ENCODE measurements at places on chromosomes 16 and 17.
A peak's percentile ranks its signal among the peaks of the same experiment; 100 is the strongest.

DNA sequence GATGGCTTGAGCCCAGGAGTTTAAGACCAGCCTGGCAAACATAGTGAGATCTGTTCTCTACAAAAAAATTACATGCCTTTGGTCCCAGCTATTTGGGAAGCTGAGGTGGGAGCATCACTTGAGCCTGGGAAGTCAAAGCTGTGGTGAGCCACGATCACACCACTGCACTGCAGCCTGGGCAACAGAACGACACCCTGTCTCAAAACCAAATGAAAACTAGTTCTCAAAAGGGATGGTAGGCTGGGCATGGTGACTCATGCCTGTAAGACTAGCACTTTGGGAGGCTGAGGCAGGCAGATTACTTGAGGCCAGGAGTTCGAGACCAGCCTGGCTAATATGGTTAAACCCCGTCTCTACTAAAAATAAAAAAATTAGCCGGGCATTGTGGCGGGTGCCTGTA lies 31.1 kb downstream of the PPM1D start:
- no peak for DNase-seq

DNA sequence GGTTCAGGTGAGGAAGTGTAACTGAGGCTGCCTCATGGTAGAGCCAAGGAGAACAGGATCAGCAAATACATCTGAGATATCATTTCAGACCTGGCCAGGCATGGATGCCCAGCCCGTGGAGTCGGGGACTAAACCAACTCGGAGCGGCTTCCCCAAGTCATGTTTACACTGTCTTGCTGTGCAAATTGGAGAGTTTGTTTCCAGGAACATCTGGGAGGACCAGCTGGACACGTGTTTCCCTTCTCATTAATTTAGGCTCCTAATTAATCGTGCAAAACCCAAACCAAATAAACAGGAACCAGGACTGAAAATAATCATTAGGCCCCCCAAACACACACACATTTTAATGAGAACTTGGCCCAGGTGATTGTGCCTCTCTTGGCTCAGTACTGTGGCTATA lies 70.9 kb upstream of the SALL1 start:
- DNase-seq = no peak

DNA sequence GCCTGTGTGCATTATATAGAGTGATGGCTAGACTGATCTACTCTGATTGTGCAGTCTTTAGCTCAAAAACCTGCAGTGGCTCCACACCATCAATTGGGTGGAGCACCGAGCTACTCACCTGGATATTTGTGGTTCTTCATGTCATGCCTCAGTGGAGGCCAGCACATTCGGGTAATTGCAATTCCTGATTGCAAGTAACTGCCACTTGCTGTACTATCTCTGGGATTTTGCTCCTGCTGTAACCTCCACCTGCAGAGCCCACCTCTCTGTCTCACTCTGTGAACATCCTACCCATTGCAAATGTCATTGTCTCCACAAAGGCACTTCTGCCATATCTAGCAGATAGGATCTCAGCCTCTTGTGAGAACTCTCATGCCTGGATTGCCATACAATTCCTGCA lies 1.7 kb upstream of the CCL1 start:
- DNase-seq = no peak

GRCh38 chr17:39118674-39119419 lies 32.6 kb downstream of the PLXDC1 start:
- DNase-seq = no peak

DNA sequence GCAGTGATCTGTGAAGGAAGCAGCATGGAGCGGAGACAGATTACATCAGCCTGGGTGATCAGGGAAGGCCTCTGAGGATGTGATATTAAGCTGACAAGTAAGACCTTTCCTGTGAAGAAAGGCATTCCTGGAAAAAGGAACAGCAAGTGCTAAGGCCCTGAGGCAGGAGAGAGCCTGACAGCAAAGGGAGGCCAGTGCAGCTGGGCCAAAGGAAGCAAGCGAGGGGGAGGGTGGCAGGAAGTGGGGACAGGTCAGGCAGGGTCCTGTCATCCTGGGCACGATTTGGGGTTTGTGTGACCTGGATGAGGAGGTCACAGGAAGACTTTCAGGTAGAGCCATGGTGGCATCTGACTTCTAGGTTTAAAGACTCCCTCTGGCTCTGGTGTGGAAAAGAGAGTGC lies 12.3 kb downstream of the CPNE2 start:
- DNase-seq = no peak

DNA sequence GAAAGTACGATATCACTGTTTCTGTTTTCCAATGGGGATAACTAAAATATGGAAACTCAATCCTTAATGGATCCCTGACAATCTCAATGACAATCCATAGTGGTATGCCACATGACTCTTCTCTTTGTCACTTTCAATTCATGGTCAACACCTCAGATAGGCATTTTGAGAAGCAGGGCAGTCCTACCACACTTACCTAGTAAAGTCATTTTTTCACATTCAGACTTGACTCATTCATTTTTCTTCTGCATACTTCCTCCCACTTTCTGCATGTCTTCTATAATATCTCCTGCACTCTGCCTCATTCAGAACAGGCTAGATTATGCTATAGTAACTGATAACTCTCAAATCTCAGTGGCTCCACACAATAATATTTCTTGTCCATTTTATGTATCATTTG lies 117.5 kb downstream of the FTO start:
- DNase-seq = no peak

DNA sequence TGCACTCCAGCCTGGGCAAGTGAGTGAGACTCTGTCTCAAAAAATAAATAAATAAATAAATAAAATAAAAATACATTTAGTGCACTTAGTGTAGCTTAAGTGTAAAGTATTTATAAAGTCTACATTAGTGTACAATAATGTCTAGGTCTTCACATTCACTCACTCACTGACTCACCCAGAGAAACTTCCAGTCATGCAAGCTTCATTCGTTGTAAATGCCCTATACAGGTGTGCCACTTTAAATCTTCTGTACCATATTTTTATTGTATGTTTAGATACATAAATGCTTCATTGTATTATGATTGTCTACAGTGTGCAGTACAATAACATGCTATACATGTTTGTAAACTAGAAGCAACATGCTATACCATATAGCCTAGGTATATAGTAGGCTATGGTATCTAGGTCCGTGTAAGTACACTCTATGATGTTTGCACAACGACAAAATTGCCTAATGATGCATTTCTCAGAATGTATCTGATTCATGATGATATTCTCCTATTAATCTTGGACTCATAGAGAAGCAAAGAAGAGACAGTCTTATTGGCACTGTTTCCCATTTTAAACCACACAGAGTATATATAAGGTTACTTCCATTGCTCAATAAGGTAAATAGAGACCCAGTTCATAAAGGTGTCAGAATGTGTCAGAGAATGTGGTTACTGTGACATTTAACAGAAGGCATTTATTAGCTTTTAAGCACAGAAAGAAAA lies 1314.9 kb downstream of the CDH11 start:
- DNase-seq = no peak

GRCh38 chr17:41464682-41465081 lies 2.5 kb downstream of the KRT32 start:
- no peak for DNase-seq

- DNase-seq = no peak
Observed at GRCh38 chr17:51598824-51599223, 338.5 kb downstream of the UTP18 start.

GRCh38 chr17:78722246-78722761 lies 59.8 kb downstream of the CYTH1 start:
- DNase-seq = no peak

GRCh38 chr16:19595043-19595767 lies 39.7 kb downstream of the VPS35L start:
- no peak for DNase-seq

- DNase-seq = no peak
Observed at GRCh38 chr16:53792161-53792951, 88.4 kb downstream of the FTO start.

GRCh38 chr16:60404401-60404800 lies 1631.8 kb downstream of the CDH8 start:
- no peak for DNase-seq

DNA sequence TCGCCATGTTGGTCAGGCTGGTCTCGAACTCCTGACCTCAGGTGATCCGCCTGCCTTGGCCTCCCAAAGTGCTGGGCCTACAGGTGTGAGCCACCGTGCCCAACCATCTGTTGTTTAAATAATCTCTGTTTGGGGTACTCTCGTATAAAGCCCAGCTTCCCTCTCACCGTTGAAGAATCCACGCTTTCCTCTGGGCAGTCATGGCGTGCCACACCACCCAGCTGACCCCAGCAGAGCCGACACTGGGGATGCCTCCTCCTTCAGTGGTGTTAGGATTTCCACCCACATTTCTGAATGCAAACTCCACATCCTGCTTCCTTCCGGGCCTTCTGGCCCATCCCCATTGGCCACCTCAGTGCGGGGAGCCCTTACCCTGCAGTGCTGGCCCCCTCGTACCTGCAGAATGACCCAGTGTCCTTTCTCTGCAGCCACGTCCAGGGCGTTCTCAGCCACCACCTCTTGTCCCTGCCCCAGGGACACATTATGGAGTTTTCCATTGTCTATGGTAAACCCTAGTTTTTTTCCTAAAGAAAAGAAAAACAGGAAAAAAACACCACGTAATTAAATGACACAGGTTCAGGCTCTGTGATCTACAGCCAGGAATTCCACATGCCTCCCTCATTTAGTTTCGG lies 60.4 kb downstream of the PGS1 start:
- no peak for DNase-seq

DNA sequence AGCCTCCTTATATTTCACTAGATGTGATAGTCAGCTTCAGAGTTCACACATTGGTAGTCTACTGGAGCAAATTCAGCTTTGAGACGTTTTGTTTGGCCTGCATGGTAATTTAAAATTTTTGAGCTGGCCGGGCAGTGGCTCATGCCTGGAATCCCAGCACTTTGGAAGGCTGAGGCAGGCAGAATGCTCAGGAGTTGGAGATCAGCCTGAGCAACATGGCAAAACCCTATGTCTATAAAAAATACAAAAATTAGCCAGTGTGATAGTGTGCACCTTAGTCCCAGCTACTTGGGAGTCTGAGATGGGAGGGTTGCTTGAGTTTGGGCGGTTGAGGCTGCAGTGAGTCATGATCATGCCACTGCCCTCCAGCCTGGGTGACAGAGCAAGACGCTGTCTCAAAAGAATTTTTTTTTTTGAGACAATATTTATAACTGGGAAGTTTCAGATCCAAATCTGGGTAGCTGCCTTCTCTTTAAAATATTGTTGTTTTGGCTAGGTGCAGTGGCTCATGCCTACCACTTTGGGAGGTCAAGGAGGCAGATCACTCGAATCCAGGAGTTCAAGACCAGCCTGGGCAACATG lies 4.8 kb upstream of the BLMH start:
- no peak for DNase-seq

- DNase-seq = no peak
Observed at GRCh38 chr16:78163772-78164670, 64.6 kb downstream of the WWOX start.

DNA sequence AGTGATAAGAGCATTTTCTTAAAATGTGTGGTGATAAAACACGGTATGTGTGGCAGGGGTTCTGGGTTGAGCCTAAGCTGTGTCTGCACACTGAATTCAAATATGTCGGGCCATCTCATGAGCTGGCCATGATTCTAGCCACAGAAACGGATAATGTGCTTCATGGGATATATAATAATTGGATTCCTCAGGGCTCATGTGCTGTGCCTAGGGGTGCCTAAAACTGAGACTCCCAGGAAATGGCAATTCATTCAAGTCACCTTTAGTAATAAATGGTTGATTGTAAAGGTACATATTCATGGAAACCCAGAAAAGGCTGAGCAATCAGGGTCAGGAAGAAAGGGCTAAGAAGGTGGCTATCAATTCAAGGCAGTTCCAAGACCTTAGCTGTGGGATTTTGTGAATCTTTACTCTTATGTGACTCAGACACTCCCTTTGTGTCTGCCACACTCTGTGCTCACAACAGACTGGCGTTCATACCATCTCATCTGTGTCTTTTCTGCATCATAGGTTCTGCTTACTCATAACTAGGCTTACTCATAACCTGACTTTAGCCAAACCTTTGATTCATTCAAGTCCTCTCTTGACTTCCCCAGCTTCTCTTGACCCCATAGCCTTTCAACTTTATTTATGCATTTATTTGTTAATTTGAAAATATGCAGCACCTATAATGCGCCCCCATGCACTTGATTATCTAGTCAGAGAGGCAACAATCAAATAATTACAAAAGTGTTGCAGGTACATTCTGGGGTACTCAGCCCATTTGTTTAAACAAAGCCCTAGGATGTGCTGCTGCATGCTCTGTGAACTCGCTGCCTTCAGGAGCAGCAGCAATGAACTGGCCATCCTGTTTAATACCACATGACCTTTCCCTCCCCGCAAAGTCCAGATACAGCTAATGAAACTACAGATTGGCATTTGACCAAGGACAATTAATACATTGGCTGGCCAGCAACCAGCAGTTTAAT lies 28.4 kb upstream of the MED13 start:
- no peak for DNase-seq

GRCh38 chr16:66562986-66563385 lies 3.3 kb upstream of the CMTM1 start:
- DNase-seq = no peak

- no peak for DNase-seq
Observed at GRCh38 chr16:85165781-85166180, 53.5 kb upstream of the CIBAR2 start.

- no peak for DNase-seq
Observed at GRCh38 chr17:78745407-78746088, 36.5 kb downstream of the CYTH1 start.

GRCh38 chr16:29986931-29987330 lies 8.5 kb downstream of the HIRIP3 start:
- DNase-seq = no peak

- DNase-seq = no peak
Observed at GRCh38 chr17:2191227-2191626, 112.4 kb downstream of the SMG6 start.

DNA sequence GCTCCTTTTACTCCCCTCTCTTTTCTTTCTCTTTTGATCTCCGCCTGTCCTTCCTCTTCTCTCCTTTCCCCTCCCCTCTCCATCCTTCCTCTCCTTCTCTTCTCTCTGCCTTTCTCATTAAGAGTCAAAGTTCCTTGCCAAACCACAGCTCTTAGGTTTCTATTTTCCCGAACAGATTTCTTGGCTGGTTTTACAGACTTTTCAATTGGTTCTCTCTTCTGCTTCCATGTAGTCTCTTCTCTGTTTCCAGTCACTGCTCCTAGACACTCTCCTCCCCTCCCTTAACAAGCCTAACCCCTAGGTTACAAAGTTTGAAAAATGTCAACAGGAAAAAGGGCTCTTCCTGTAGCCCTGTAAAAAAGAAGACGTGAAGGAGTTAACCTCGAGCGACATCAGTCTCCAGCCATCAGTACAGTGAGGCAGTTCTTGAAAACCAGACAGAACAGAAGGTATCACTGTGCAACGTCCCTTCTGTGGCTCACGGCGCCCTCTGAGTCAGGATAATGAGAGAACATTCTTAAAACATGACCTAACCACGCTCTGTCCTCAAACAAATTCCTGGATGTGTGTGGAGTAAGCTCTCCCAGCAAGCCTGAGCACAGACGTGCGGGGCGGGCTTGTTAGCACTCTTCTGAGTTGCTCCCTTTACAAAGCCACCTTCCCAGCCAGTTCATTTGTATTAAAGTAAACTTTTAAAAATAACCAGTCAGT lies 11.6 kb upstream of the MARCHF10 start:
- DNase-seq = no peak

GRCh38 chr17:1648173-1648962 lies 1.3 kb downstream of the RILP start:
- DNase-seq = peak; percentile 55

Data from cerebellar nuclear complex (tissue), 1 donor.